ENCODE measurements at places on chromosomes 2 and 18.
A peak's percentile ranks its signal among the peaks of the same experiment; 100 is the strongest.

GRCh38 chr18:23384778-23385736, 68.0 kb upstream of the RIOK3 start:
- no peak for DNase-seq

DNA sequence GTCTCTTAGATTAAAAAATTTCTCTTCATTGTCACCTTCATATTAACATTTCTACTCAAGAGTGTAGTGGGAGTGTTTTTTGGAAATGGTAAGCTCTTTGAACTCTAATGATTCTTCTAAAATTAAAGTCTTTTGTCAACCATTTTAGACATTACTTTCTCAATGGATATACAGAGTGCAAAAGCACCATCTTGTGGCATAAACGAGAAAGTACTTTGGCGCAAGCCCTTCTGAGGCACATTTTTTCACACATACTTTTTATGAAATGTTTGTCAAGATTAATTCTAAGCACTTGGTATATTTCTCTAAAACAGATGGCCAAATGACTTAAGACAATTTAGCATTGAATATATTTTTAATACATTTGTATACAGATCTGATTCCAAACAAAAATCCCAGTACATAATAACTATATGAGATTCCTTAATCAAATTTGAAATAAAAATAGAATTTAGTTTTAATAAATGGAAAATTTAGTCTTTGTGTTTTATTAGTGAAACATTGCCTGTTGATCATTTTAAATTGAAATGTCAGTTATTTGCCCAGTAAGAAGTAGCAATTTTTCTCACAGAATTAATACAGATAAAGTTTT, 63.3 kb upstream of the GALNT5 start:
- peak; percentile 31 for DNase-seq

GRCh38 chr2:196725218-196725617, 74.3 kb downstream of the GTF3C3 start:
- no peak for DNase-seq

GRCh38 chr2:205681401-205682238, 681 bp upstream of the NRP2 start:
- no peak for DNase-seq

GRCh38 chr2:240586919-240587800, 626 bp downstream of the CAPN10 start:
- DNase-seq, result peak; percentile 58

DNA sequence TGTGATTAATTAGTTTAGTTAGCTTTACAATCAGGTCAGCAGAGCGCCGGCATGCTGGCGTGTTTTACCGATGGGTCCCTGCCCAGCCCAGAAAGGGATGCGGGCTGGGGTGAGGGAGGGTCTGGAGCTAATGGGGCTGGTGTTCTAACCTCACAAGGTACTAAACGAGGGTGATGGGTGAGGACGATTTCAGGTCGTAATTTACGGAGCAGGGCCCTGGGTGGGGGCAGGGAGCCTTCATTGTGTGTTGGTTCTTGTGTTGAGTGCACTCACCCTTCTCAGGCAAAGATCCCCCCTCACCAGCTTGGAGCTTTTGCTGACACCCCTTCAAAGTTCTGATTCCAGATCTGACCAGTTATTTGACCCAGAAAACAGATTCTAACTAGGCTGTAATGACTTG, 39.5 kb downstream of the PTGR3 start:
- DNase-seq, result no peak

DNA sequence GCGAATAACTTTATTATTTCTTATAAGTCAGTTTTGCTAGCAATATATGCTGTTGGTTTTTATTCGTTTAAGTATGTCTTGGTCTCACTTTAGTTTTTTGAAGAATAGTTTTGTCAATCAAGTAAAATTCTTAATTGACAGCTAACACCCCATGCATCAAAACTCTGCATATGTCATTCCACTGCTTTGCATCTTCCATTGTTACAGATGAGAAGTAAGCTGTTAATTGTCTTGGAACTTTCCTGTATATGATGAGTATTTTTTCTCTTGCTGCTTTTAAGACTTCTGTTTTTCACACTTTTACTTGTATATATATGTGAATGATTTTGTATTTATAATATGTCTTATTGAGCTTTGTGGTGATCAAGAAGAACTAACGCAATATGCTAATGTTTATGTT, 1048.4 kb downstream of the CNTNAP5 start:
- no peak for DNase-seq

- peak; percentile 4 for DNase-seq
Observed at GRCh38 chr2:203569677-203570316, 34.7 kb upstream of the RAPH1 start.

- no peak for DNase-seq
Observed at GRCh38 chr2:20488201-20488641, 41.3 kb downstream of the RHOB start.

- no peak for DNase-seq
Observed at GRCh38 chr18:77203071-77203470, 46.6 kb upstream of the GALR1 start.

DNA sequence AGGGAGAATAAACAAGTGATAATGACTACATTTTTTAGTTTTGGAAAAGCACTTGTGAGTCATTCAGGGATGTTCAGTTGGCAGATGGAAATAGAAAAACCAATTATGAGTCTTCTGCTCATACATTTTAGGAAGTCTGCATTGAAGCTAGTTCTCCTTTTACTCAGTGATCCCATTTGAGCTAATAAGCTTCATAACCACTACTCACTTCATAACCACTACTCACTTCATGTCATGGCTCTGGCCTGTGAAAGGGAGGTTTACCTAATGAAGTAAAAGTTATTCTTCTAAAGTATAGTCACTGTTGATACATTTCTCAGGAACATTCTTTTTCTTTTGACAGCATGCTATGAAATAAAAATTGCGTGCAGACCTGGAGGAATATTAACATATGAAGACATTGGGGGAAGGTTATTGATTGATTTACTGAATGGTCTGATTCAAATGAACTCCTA, 948.7 kb downstream of the TSN start:
- no peak for DNase-seq

DNA sequence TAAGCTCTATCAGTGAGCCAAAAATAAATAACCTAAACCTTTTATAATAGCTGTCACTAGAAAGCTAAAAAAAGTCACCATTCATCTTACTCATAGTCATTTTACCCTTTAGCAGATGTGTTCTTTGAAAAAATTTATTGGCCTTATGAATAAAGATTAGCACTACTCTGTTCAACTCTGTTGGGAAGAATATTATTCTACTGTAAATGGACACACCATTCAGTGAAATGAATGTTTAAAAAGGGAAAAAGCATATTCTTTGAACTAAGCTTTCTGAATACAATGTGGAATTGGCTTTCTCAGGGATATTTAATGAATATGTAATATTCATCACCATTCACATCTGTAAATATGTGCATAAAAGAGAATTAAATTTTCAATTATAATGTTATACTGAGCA, 422.0 kb downstream of the CBLN2 start:
- no peak for DNase-seq

- DNase-seq, result no peak
Observed at GRCh38 chr2:100460904-100461530, 9.3 kb upstream of the NMS start.

GRCh38 chr2:127527001-127527804, 914 bp upstream of the IWS1 start:
- no peak for DNase-seq

DNA sequence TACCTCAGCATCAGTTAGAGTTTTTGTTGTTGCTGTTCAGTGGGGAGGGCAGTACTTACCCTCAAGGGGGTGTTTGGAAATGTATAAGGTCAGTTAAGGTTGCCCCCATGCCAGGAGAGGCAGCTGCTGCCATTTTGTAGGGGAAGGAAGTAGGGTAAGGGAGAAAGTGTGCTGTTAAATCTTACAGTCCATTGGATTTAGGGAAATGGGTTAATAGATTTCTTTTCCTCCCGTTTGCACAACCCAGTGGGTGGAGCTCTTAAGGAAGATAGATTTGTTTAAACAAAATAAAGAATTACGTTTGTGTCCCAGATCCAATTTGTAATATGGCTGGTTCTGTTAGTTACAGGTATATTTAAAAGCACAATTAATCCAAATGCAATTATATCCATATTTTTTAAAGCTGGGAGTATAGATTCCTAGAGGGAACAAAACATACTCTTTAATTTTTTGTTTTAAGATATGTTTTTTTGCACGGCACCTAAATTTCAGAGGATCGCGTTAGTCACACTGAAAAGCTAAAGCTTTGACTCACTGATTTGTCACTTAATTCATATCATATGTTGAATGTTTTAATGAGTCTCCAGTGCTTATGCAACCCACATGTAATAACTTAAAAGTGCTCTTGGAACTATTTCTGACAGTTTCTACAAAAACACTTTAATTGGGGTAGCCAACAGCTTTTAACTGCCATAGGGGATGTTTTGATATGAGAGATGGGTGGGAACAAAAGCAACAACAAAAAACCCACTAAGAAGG, 9.0 kb upstream of the CWC22 start:
- no peak for DNase-seq

GRCh38 chr2:127012215-127012614, 94.7 kb downstream of the BIN1 start:
- no peak for DNase-seq

DNA sequence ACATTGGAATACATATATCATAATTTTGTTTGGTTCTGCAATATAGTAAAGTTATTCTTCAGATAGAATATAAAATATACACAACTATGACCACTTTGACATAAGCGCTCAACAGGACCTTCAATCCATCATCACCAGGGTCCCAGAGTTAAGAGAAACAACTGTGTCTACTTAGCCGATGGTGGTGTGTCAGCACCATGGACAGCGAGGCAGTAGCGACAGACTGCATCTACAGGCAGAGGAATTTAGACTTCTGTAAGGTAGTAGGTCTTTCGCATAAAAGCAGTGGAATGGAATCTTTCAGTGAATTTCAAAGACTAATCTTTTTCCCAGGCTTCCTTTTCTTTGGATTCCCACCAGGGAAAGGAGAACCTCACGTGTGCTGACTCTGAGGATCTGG, 20.5 kb upstream of the LRPPRC start:
- DNase-seq, result no peak

- DNase-seq, result no peak
Observed at GRCh38 chr2:222250313-222250712, 48.5 kb downstream of the PAX3 start.

DNA sequence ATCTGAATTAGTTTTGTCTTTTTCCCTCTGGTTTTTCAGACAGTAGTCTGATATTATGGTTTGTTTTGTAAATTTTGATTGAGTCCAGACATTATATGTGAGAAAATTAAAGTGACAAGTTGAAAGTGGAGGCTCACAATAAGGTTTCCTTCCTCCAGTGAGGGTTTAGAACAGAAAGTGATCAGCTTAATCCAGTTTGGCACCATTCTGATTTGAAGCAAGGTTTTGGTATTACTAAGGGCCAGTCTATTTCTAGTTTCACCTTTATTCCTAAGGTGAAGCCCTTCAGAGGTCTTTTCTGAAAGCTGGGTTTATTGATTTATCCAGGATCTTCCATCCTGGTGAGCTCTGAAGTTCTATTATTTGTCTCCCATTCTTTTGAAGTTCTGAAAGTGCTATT, 68.7 kb downstream of the CDC42EP3 start:
- no peak for DNase-seq

GRCh38 chr18:34873986-34874580, 164.0 kb downstream of the DTNA start:
- no peak for DNase-seq

DNA sequence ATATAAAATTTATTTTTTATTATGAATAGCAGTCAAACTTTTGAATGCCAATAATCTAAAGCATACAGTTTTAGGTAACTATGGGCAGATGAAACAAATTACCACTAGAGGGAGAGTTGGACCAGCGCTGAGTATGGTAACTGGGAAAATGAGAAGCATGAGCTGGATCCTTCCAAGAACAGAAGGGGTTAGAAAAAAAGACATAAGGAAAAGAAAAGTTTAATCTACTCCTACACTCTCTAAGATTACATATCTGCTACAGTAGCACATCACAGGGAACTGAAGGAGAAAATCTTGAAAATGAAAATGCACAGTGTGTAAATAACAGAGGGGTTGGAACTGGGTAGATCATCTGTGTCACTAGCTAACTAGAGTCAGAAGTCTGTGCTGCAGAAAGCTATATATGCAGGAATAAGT, 15.5 kb downstream of the REG3G start:
- no peak for DNase-seq

GRCh38 chr2:5991305-5991968, 299.3 kb downstream of the SOX11 start:
- no peak for DNase-seq

GRCh38 chr2:60047944-60048525, 505.4 kb downstream of the BCL11A start:
- DNase-seq, result no peak

GRCh38 chr2:3659447-3660432, 1.7 kb downstream of the ALLC start:
- DNase-seq, result no peak

DNA sequence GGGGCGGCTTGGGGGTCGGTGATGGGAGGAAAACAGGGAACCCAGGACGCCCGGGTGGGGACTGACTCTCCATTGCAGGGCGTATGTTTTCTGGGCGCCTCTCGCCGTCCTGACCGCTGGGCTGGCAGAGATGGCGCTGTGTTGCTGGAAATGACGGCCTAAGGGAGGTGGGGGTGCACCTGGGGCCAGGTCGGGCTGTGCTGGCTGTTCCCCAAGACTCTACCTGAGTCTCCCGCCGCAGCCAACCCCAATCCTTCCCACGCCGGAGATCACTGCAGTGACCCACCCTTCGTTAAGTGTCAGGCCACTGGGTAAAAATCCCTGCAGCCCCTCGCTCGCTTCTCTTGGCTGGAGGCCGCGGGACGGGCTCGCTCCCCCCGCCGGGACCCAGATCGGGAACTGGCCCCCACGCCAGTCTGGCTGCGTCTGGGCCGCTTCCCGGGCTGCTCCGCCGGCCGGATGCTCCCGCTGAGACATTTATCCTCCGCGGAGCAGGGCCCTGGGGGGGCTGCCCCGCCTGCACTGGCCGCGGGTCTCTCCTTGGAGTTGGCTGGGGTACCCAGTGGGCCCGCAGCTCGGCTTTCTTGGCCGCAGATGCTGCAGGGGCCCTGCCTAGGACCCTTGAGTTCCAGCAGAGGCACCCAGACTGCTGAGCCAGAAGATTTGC, 7.8 kb upstream of the ARMC9 start:
- DNase-seq, result no peak

DNA sequence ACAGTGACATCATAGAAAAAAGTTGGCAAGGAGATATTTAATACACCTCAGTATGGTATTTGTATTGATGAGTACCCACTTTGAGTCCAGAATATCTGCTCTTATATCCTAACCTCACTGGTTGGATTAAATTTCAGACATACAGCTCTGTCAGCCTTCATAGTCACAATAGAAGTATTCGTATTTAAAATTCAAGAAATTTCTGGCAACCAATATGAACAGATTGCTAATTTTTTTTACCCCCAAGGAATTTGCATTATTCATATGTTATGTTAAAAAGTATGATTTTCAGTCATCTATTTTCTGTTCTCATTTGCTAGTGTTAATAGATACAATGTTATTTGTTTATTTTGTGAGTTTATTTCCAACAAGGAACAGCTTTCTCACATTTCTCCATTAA, 1306.8 kb upstream of the NXPH2 start:
- DNase-seq, result no peak

DNA sequence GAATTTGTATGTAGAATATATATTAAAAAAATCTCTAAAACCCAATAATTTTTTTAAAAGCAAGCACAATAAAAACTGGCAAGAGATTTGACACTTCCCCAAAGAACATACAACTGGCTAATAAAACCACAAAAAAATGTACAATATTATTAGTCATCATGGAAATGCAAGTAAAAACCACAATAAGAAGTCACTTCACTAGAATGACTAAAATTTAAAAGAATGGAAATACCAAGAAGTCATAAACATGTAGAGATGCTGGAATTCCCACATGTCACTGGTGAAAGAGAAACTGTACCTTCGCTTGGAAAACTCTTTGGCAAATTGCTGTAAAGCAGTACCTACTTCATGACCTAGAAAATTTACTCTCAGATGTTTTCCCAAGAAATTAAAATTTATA, 43.4 kb upstream of the KYNU start:
- no peak for DNase-seq
